ENCODE measurements at places on chromosomes 1 and 21.

GRCh38 chr1:151519667-151520066, 8.5 kb downstream of the CGN start:
- DNase-seq, result no peak

DNA sequence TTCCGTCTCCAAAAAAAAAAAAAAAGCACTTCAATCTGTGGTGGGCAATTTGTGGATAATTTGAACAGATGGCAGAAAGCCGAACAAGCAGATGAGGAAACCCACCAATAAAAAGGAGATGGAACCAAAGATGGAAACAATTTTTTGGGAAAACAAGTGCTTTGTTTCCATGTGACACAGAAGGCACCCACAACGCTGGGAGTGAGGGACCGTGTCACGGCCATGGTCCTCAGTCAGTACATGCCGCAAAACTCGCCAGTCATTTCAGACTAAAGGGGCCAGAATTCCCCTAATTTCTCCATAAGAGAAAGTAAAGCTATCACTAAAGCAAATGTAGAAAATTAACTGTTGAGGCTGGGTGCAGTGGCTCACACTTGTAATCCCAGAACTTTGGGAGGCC, 5.0 kb downstream of the CCNL2 start:
- no peak for DNase-seq

DNA sequence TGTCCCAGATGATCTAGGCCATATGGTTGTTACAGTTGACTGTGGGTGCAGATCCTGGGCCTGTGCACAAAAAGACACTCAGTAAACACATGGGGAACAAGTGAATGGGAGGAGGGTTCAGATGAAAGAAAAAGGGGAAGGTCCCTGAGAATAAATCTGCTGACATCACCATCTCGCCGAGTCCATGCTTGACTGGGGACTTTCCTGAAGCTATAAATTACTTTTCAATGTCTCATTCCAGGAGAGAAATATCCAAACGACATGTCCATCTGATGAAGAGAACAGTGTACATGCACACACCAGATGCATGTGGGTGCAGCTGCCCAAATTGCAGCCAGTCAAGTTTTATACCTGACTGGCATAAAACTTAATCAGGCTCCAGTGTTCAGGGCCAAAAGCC, 109.0 kb downstream of the HIVEP3 start:
- no peak for DNase-seq

DNA sequence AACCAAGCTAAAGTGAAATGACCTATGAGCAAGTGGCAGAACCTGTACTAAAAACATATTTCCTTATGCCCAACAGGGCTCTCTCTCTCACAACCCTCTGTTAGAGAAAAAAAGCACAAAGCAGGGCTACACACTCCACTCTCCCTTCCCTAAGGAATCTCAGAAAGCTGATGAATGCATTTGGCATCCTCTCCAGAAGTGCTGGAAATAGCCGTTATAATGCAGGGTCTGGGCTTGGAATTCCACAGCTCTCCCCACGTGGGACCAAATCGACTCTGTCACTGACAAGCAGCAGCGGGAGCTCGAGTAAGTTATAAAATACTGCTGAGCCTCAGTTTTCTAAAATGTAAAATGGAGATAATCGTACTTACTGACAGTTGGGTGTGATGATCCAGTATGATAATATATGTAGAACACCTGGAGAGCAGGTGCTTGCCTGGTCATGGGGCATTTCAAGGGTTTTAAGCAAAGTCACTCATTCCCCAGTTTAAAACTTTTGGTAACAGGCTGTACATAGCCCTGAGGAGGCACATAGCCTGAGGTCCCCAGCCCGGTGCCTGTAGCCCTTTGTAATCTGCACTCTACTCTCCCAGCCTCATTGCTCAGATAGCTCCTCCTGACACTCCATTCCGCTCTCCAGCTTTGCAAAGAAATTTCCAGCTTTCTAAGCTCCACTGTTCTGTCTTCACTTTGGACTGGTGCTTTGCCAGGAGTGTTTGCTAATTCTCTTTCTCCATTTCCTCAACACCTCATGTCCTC, 175.6 kb upstream of the DAB1 start:
- no peak for DNase-seq

DNA sequence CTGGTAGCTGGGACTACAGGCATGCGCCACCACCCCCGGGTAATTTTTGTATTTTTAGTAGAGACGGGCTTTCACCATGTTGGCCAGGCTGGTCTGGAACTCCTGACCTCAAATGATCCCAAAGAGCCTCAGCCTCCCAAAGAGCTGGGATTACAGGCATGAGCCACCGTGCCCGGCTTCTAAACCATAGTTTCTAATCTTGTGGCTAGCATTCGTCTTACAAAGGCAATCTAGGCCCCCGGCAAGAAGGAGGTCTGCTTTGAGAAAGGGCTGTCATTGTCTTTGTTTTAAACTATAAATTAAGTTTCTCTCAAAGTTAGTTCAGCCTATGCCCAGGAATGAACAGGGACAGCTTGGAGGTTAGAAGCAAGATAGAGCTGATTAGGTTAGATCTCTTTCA, 10.3 kb upstream of the L1TD1 start:
- DNase-seq, result no peak
